CD4-positive, alpha-beta T cell treated with Interleukin-4 for 1 hour (primary cell): ENCODE measurements at places on chromosomes 1 and 21.

DNA sequence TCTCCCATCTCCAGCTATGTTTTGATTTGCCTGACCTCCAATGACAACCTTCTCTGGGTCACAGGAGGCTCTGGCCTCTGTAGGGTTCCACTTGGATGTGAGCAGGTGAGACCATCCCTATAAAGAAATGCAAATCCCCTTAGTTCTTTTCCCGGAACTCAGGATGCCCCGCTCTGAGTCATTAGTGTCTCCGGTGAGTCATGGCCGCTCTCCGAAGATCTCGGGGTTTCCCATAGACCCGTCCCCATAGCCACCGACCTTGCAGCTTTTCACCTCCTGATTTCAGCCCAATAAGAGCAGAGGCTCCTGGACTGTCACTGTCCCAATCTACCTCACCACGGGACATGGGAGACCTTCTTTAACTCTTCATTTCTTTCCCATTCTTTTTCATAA is 98.2 kb downstream of the PGBD5 start:
- DNase-seq, result no peak

DNA sequence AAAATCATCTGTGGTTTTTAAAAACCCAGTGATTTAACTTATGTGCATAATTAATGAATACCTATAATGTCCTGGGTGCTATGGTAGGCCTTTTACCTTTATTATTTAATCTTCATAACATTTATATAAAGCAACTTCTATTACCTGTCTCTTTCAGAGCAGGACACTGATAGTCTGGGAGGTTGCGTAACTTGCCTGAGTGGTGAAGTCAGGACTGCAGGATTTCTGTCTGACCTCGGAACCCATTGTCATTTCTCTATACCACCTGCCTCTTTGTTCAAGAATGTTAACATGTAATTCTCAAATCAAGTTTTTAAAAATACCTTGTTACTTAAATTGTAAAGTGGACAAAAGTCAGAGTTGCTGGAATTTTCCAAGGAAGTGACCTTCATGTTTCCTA is 41.0 kb upstream of the BACH1 start:
- DNase-seq, result no peak

- no peak for DNase-seq
Observed at GRCh38 chr21:17590430-17590829, 22.3 kb downstream of the BTG3 start.

DNA sequence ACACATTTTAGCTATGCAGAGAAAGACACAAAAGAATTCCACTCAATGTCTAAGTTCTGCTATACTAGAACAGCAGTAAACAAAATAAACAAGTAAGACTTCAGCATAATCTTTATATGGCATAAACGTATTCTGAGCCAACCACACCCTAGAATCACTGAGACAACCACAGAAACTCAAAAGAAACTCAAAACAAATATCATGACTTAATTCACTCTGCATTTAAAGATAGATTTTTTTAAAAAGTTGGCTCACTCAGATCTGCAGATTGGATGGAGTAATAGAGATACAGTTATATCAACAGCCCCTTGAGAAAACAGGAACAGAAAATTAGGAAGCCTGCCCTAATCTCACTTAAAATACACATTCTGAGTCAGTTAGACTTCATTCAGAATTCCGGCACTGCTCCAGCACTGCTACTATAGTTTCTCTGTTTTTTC is 95.0 kb downstream of the COL24A1 start:
- DNase-seq, result no peak

- DNase-seq, result no peak
Observed at GRCh38 chr1:44926311-44926781, 60.0 kb downstream of the EIF2B3 start.

DNA sequence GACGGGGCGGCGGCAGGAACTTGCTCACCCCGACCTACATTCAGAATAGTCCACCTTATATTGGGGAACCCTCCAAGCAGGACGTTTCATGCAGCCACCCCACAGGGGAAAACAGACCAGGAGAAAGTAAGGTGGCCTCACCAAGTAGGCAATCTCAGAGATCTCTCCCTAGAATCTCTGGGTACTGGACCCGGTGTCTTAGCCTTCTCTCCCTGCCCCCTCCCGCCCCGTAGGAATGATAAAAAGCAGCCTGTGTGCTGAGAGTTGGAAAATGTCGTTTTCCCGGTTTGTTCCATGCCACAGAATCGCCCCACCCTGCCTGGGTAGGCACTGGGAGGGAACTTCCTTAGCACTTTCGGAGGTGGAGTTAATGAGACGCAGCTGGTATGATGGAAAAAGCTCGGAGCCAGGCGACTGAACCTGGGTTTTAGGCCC is 789 bp upstream of the PTPN14 start:
- DNase-seq, result no peak
